ENCODE measurements at places on chromosomes 16 and 17.

- DNase-seq = no peak
These were observed 23.1 kb downstream of the PRDM7 start for GRCh38 chr16:90053902-90054500.

DNA sequence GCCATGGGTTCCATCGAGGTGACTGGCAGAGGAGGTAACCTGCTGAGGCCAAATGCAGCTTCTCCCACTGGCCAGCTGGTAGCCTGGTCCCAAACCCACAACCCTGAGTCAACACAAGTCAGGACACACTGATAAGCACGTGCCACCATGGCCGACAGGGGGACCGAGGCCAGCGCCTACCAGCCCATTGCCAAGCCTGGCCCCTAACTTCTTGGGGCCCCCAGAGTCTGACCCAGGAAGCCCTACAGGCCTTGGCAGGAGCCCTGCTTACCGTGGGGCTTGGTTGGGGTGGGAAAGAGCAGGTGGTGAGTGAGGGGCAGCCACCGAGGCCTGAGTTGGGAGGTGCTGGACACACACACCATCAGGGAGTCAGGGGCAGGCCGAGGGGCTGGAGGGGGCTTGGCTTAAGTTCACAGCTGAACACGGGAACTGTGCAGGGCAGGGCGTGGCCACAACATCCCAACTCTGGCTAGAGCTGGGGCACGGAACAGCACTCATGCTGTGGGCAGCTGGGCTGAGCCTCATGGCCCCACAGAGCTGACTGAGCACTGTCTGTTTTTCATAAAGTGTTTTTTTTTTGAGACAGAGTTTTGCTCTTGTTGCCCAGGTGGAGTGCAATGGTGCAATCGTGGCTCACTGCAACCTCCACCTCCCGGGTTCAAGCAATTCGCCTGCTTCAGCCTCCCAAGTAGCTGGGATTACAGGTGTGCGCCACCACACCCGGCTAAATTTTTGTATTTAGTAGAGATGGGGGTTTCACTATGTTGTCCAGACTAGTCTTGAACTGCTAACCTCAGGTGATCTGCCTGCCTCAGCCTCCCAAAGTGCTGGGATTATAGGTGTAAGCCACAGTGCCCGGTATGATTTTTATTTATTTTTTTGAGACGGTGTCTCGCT is 5.5 kb downstream of the MRPL28 start:
- DNase-seq = no peak

DNA sequence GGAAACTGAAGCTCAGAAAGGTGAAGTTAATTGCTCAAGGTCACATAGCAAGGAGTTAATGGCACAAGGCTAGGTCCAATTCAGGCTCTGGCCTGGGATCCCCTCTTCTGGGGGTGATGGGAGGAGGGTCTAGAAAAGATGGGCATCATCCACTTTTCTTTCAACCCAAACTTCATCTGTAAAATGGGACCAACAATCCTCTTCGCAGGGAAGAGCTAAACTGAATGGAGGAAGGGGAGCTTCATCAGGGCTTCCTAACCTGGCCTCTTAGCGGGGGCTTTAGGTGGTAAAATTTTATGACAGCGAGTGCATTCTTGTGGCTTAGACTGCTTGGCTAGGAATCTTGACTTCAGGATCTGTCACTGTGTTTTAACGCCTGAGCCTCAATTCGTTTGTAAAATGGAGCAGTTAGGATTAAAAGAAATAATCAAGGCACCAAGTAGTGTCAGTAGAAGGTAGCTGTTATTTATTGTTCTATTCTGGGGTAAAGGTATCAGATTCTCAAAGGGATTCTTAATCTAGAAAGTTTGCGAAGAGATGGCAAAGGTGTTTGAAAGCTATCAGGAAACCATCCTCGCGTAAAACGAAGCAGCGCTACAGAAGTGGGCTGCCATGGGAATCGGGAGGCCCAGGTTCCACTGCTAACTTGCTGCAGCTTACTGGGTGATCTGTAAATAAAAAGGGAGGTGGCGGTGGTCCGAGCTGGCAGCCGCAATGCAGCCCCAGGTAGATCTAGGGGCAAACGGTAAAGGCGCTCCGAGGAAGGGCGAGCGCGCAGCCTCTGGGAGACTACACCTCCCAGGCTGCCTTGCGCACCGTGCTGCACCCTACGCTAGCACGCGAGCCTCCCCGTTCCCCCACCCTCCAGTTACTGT is 1.5 kb upstream of the SRCAP start:
- no peak for DNase-seq

DNA sequence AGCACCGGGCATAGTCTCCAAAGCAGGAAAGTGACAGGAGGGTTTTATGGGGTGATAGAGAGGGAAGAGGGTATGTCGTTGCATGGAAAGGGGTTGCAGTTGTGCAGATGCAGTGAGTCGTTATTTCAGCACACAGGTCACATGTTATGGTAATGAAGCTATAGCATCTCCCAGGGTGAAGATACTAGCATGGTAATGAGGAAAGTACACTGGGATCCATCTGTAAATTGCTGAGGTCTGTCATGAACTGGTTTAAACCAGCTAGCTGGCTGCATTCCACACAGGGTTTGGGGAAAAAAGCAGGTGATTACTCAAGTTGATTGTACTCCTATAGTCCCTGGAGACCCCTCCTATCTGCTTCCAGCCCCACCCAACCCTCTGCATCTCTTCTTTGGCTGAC is 11.7 kb downstream of the COX11 start:
- no peak for DNase-seq

DNA sequence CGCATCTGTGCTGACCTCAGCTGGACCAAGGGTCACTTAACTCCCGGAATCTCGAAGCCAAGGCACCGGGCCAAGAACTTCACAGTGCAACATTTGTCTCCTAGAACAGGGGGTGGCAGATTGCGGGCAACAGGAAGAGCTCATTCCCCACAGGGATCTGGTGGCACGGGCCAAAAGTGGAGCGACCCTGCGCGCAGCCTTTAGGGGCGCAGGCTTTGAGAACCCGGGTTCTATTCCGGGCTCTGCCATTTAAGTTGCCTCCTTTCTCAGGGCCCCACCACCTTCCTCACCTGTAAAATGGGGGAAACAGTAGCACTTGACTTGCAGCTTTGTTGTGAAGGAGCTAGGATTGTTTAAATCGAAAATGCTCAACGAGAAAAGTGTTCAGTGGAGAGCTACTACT is 651 bp downstream of the SHMT1 start:
- peak; percentile 15 for DNase-seq

DNA sequence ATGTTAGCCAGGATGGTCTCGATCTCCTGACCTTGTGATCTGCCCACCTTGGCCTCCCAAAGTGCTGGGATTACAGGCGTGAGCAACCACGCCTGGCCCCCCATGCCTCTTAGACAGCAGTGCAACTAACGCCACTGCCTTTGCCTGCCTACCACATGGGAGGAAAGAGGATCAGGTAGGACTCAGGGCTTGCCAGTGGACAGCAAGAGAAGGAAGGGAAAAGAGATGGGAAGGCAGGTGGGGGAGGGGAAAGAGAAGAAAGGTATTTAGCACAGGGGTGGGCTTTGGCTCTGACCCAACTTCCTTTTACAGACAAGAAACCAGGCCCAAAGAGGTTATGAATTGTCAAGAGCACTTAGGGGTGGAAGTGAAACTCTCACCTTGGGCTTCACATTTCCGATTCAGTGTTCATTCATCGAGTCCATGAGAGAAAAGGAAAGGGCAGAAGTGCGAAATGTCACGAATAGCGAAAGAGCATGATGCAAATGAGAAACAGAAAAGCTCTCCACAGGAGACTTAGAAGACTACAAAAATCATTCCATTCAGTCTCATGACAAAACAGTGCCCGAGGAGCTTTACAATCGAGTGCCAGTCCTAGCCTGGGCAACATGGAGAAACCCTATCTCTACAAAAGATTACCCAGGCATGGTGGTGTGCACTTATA is 36.4 kb downstream of the CDK5R1 start:
- DNase-seq = peak; percentile 93

- DNase-seq = no peak
These were observed 21.0 kb downstream of the MEIOB start for GRCh38 chr16:1850981-1851380.

All from activated CD4-positive, alpha-beta T cell treated with anti-CD3 and anti-CD28 coated beads, Interleukin-2, Interleukin-4, amounts not matched to agents 100 ng/mL and 50 ng/mL, durations not matched to agents 16 hours and 8 hours (primary cell).